Mesenchymal stem cell (in vitro differentiated cells and primary cell): ENCODE measurements at places on chromosomes 16 and 17.

- DNase-seq = peak; percentile 31
Observed at GRCh38 chr17:2828397-2829038, 32.3 kb downstream of the RAP1GAP2 start.

DNA sequence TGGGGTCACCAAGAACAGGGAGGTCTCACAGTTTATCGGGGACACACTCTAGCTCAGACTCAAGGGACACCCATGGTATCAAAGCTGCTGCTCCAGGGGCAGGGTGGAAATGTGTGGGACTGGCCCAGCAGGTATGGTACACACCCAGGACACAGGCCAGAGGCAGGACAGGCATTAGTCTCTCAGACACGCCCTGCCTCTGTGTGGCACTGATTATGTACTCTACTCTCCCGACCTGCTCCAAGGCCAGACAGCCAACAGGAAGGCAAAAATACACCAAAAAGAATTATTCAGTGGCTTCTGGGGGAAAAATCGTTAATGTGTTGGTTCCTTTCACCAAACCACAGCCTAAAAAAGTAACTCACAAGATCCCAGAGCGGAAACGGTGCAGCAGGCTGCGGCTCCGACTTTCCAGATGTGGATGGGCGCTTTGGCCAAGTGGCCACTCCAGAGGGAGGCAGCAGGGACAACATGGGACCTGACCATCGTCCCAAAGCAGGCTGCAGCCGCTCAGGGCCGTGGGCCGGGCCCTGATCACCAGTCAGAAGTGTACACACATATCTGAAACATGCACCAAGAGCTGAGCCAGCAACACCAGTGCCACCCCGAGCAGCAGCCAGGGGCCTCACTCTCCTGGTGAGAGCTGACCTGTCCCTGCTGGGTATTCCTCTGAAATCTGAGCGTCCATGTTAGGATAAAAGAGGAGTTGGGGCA, 1.0 kb upstream of the SIRT7 start:
- no peak for DNase-seq

DNA sequence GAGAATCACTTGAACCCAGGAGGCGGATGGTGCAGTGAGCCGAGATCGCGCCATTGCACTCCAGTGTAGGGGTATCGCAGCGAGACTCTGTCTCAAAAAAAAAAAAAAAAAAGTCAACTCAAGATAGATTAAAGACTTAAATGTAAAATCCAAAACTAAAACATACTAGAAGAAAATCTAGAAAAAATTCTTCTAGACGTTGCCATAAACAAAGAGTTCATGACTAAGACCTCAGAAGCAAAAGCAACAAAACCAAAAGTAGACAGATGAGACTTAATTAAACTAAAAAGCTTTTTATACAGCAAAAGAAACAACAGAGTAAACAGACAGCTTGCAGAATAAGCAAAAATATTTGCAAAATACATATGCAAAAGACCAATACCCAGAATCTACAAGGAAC, 61.2 kb upstream of the ABCC11 start:
- DNase-seq = no peak

DNA sequence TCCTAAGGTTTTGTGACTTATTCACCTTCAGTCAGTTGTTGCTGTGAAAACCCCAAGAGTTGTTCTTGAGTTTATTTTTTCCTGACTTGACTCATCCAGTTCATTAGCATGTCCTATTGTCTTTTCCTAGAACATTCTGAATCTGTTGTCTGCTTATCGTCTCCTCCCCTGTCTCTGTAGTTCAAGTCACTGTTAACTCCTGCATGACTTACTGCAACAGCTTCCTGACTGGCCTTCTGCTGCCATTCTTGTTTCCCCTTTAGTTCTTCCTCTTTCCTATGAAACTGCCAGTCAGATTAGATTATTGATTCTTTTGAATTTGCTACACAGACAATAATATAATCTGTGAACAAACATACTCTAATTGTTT, 161.5 kb downstream of the FTO start:
- peak; percentile 53 for DNase-seq

GRCh38 chr16:79767421-79768275, 167.1 kb upstream of the MAF start:
- DNase-seq = peak; percentile 37

DNA sequence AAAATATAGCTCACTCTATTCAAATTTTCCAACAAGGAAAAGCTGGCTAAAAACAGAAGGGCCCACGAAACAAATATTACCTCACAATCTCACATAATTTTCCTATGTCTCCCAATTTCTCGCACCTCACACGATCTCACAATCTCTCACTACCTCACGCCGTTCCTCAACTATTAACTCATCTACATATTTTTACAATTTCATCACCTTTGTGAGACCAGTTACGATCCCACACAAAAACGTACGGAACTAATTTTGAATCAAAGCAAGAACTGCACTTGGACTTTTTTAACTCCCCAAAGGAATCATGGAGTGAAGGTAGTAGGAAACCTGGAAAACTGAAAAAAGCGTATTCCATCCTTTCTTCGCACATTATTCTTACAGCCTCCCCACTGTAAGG, 1.1 kb downstream of the CBX1 start:
- DNase-seq = peak; percentile 63

GRCh38 chr16:72898216-72898825, 149.6 kb downstream of the ZFHX3 start:
- no peak for DNase-seq

DNA sequence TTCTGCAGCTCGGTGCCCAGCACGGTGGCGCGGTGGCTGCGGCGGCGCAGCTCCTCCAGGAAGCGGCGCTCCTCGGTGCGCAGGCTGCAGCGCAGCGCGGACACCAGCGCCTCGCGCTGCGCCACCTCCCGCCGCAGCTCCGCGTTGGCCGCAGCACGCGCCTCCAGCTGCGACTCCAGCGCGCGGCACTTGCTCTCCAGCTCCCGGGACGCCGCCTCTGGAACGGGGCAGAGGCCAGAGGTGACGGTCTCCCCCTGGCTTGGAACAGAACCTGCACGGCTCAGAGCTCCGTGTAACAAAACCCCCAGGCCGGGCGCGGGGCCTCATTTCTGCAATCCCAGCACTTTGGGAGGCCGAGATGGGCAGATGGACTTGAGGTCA, 13.2 kb upstream of the CLUH start:
- peak; percentile 30 for DNase-seq

GRCh38 chr17:66900126-66901010, 64.1 kb upstream of the CACNG4 start:
- no peak for DNase-seq

DNA sequence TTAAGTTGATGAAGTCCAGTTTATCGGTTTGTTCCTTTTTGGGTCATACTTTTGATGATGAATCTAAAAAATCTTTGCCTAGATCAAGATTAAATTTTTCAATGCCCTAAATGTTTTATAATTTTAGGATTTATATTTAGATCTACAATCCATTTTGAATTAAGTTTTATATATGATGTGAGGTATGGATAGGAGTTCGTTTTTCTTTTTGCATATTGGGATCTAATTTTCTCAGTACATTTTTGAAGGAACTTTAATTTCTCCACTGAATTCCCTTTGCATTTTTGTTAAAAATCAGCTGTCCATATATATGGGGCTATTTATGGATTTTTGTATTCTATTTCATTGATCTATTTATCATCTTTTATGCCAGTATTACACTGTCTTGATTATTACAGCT, 125.5 kb upstream of the HS3ST2 start:
- no peak for DNase-seq

DNA sequence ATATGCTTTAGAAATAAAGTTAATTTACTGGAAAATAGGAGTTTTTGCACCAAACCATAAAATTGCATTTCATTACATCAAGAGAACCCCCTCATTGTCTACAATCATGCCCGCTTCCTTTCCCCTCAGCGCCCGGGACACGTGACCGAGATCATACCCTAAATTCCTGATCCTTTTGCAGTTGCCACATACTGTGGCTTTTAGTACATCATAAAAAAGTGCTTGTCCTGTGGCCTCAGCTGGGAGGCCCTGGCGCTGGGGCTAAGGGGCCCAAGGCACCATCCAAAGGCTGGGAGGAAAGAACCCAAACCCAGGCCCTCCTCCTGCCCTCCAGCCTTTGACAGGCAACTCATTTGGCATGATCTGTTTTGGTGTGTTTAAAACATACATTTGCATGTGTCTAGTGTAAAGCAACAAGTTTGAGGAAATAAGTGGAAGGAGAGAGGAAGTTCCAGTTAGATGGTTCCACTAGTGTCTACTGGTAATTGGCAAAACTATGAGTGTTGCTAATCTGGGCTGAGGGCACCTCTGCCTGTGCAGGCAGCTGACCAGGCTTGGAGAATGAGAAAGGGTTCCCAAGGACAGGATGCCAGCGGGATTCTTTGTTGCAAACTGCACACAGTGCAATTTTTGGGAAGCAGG, 6.0 kb downstream of the CDK5R1 start:
- DNase-seq = no peak

DNA sequence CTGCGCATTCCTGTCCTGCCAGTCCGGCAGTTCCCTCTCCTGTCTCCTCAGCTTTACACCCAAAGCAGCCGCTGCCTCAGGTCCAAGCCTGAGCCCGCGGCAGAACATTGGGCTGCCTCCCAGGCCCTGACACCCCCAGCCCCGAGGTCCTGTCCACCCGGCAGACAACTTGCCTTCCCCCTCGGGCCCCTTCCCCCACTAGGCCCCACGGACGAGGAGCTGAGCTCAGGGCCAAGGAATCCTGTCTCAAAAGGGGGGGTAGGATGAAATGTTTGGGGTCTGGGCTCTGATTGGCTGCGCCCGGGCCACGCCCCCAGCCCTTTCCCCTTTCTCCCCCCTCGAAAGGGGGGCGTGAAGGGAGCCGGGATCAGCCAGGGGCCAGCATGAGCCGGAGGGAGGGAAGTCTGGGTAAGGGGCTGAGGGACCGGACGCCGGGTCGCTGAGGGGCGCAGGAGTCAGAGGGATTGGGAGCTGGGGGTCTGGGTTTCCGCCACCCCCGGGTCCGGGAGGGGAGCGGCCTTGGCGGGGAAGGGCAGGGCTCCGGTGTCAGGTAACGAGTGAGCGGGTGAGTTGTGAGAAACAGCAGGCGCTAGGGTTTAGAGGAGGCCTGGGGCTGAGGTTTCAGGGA, at the start of gene CTF1:
TSS of gene CTF1 (plus strand) at position 354 of the 628 bp plus-strand sequence. CDS start at position 384, 30 bp downstream.
- DNase-seq = peak; percentile 90

DNA sequence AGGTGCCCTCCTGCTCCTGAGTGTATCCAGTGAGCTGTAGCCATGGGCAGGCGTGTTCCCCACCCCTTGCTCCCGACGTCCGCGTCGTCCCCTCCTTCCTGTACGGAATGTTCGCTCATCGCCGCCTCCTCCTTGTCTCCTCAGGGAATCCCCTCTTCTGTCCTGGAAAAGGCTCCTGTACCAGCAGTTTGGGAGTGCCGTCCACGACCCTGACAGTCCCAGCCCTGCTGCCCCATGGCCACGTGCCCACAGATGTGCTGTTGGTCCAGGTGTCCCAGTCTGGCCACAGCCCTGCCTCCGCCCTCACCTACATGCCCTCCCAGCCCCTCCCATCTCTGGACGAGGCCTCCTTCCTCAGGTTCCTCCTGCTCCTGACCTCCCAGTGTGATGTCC, 30.2 kb downstream of the OR1D5 start:
- DNase-seq = no peak

GRCh38 chr16:83040174-83040573, 413.4 kb downstream of the CDH13 start:
- DNase-seq = peak; percentile 11

DNA sequence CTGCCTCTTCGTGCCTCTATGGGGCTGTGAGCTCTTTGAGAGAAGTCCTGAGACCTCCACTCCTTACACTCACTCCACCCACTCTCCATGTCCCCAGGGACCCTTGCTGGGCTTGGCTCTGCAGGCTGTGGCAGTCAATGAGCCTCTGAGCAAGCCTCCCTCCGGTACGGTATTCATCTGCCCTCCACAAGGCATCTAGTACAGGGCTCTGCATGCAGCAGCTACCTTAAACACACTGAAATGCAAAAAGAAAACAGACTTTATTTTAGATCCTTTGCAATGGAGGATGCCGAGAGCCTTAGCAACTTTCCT, 38.9 kb upstream of the SMPD3 start:
- no peak for DNase-seq

DNA sequence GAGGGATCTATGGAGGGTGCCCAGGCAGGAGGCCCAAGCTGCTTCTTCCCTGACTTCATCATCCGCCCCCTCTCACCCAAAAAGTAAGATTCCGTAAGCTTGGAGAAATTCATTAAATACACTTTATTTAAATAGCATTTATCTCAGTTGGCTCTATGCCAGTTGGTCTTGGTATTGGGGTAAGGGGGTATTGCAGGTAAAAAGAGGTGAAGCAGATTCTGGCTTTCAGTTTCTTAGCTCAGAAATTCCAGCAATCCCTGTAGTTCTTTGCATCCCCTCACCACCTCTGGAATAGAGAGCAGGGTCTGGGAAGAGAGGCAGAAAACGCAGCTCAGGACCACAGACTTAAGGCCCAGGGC, 750 bp upstream of the ALDOC start:
- DNase-seq = no peak

GRCh38 chr16:49574826-49575225, 201.2 kb downstream of the C16orf78 start:
- DNase-seq = no peak

GRCh38 chr17:38338053-38338452, 5.7 kb downstream of the GPR179 start:
- no peak for DNase-seq

DNA sequence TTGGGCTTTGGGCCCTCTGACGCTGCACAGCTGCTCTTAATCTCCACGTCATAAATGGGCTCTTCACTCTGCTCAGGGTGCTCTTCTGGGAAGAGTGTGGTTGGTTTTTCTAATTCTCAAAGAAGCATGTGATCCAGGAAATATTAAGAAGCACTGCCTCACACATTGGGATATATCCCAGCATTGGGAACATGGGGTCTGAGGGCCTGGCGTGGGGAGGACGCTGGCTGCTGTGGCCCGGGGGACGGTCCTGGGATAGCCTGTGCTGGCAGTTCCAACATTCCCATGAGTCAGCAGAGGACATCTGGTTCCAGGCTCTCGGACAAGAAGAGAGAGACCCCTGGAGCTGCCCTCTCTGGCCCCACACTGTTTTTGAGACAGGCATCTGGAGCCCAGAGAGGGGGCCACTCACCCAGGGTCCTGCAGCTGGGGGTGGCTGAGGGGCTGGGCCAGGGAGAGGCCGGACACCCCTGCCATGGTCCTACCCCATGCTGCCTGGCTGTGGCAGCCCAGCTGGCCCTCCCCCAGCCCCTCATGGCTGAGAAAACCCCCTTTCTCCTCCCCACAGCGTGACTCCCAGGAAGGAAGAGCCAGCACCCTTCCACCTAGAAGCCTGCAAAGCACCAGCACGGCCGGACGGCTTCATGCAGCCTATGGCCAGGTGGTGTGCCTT, 58.8 kb downstream of the NT5M start:
- DNase-seq = no peak
